ENCODE measurements at places on chromosomes 1 and 21.
A peak's percentile ranks its signal among the peaks of the same experiment; 100 is the strongest.

GRCh38 chr1:226131639-226132038 is 54.9 kb downstream of the ACBD3 start:
- no peak for DNase-seq

- DNase-seq, result no peak
Observed at GRCh38 chr1:204574865-204575163, 58.6 kb downstream of the MDM4 start.

DNA sequence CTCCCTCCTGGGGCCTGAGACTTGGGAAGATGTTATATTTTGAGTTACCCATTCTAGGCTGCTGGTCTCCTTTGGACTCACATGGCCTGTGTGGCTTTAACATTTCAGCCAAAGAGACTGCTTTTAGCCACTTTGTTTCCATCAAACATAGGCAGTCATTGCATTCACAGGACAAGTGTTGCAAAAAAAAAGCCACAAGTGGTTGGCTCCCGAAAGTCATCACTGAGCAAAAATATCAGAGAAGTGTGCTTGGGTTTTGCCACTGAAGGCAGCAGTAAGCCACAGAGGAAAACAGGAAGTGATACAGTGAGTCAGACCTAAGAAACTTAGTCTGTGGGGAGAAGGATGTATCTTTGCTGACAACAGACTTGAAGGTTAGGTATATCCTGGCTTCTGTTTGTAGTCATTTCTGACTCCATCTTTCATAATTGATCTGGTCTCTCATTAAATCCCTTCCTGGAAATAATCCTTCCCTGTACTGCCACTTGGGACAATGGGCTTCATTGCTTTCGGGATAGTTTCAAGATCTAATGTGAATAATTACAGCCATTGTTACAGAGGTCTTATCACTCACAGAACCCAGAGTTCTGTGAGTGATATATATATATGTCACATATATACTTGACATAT is 80.9 kb downstream of the COLGALT2 start:
- DNase-seq, result peak; percentile 15

- DNase-seq, result no peak
Observed at GRCh38 chr1:63688302-63688890, 85.4 kb upstream of the ROR1 start.

DNA sequence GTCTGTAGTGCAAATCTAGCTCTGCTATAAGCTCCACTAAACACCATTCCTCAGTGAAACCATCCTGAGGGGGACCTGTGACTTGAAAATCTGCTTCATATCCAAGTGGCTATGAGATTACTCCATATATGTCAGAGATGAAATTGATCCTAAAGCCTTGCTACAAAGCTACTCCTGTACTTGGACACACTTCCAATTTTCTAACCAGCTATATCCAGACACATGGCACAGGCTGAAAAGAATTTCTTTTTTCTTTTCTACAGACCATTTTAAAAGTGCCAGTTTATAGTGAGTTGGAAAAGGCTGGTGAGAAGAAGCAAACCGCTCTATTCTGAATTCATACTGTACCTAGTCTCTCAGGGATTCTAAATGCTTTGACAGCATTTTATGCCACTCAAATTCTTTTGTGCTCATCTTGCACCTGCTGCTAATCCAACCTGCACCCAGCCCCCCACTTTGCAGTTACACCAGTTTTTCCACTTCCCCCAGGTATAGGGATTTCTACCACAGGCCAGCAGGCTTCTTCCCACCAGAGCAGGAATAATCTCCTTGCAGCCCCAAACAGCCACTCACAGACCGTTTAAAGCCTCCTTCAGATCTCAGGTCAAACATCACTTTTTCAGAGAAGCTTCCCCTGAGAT is 112.5 kb downstream of the RERE start:
- DNase-seq, result no peak

DNA sequence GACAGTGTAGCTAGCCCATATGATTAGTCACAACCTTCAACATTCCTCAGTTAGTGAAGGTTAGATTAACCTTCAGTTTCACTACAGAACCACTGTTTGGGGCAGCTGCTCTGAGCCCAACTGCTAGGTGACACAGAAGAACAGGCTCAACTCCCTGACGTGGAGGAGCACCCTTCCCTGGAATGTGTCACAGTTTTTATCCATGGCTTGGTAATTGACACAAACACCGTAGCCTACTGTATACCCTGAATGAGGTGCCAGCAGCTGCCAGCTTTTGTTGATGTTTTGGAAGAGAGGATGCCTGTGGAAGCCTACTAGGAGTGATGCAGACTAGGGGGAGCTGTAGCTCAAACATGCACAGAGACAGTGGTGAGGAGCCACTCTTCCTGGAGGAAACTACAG is 56.6 kb upstream of the CR2 start:
- peak; percentile 16 for DNase-seq

- no peak for DNase-seq
Observed at GRCh38 chr1:22296701-22297591, 154.0 kb upstream of the WNT4 start.

- DNase-seq, result peak; percentile 87
Observed at GRCh38 chr1:9080705-9081291, 11.4 kb upstream of the SLC2A5 start.

GRCh38 chr1:20051218-20051829 is 18.7 kb upstream of the PLA2G5 start:
- DNase-seq, result no peak

GRCh38 chr1:25707280-25708016 is 90.9 kb downstream of the MAN1C1 start:
- no peak for DNase-seq

DNA sequence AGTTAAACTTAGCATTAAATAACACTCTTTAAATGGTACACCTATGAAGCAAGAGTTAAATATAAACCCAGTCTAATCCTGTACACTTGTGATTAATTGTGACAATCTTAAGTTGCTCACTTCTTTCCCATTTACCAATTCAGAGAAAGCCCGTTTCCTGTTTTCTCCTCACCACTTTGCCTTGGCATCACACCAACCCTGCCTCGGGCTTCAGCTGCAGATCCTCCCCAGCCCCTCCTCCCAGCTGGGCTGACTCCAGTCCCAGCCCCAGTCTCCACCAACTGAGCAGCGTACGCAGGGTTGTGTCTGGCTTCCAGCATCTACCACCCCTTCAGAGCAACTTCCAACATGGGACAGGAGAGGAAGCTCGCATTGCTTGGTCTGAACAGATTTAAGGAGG is 4.1 kb downstream of the PYCR2 start:
- DNase-seq, result peak; percentile 56

- no peak for DNase-seq
Observed at GRCh38 chr21:41570791-41571355, 62.9 kb upstream of the TMPRSS2 start.

- no peak for DNase-seq
Observed at GRCh38 chr21:38311765-38312164, 55.0 kb downstream of the KCNJ15 start.

DNA sequence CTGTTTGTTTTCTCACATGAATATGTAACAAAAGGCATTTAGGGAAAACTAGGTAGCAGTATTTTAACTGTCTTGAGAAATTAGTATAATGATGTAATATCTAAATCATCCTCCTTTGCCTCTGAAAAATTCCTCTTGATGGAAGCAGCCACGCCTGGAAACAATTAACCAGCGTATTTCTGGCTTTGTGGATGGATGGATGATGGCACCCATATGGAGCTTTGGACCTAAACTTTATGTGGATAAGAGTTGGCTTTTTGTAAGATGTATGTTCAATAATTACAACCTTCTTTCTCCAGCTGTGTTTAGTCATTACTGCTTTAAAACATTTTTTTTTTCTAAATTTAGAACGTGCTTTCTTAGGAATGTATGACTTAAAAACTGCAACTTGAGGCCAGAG is 12.7 kb downstream of the CDCA8 start:
- no peak for DNase-seq

- DNase-seq, result no peak
Observed at GRCh38 chr1:45566722-45567121, 16.1 kb downstream of the AKR1A1 start.

GRCh38 chr21:17513214-17514123 is 626 bp downstream of the CXADR start:
- peak; percentile 24 for DNase-seq

GRCh38 chr1:14924455-14925331 is 228.9 kb upstream of the TMEM51 start:
- peak; percentile 50 for DNase-seq

GRCh38 chr1:229156872-229157271 is 114.0 kb upstream of the RAB4A start:
- no peak for DNase-seq

- DNase-seq, result no peak
Observed at GRCh38 chr1:178871551-178872320, 859 bp upstream of the ANGPTL1 start.

- no peak for DNase-seq
Observed at GRCh38 chr1:53198241-53198651, 1.6 kb downstream of the CPT2 start.

DNA sequence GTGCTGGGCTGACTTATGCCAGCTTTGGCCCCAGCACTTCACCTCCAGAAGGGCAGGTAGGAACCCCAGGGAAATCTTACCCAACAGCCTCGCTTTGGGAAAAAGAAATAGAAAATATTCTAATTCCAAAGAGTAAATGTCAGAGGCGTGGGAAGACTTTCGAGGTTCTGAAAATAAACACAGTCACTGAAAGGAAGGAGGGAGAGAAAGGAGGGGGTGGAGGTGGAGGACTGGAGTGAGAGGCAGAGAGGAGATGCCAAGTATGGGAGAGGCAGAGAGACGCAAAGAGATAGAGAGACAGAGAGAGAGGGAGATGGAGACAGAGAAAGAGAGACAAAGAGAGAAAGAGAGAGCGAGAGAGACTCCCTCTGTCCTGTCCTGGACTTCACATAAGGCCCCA is 395.0 kb downstream of the PTPRU start:
- no peak for DNase-seq

DNA sequence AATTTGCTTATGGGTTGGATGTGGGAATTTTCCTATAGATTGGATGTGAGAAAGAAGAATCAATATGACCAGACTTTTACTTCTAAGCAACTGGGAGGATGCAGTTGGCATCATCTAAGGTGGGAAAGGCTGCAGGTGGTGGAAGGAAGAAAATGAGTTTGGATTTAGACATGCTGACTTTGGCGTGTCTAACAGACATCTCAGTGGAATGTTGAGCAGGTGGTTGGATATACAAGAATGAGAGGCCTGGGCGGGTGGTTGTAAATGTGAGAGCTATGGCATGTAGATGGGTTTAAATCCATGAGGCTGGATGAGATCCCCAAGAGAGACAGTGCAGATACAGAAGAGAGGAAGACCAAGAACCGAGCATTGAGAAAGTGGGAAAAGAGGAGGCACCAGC is 10.5 kb downstream of the ADORA1 start:
- DNase-seq, result no peak

DNA sequence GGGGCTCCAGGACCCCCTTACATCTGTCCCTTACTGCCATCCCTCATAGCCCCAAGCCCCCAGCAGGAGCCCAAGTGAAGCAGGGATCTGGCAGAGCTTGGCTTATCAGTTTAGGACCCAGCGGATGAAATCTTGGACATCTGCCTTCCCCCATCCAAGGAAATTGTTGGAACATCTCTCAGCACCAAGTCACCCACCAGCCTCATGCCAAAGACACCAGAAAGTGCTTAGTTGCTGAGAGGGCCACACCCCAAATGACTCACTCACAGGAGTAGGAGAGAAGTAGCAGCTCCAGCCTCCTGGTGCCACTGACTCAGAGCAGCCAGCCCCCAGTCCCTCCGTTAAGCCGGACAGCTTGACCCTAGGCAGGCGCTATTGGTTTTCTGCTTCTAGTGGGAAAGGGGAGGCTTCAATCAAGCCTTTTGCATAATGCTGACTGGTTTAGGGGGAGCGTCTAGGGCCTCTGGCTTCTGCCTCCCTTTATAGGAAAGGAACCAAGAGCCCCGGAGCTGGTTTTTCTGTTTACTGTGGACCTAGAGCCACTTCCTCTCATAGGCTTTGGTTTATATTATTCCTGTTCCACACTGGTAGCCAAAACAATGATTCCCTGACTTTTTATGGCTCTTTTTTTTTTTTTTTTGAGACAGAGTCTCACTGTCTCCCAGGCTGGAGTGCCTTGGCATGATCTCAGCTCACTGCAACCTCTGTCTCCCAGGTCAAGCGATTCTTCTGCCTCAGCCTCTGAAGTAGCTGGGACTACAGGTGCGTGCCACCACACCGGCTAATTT is 114.2 kb upstream of the IPO9 start:
- DNase-seq, result peak; percentile 100

DNA sequence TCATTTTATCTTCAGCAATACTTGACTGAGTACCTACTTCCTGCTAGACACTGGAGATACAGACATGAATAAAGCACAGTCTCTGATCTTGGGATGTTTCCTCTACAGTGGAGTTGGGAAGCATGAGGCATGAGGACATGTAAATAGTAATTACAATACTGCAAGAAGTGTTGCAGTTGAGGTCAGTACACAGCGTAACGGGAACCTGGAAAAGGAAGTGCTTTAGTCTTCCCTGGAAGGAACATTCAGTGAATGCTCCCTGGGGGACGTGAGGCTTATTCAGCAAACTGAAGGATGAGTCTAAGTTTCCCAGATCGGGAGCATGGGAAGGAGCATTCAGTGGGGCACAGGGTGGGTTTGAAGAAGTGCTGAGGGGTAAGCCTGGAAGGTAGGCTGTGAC is 112.4 kb downstream of the PIK3R3 start:
- no peak for DNase-seq

DNA sequence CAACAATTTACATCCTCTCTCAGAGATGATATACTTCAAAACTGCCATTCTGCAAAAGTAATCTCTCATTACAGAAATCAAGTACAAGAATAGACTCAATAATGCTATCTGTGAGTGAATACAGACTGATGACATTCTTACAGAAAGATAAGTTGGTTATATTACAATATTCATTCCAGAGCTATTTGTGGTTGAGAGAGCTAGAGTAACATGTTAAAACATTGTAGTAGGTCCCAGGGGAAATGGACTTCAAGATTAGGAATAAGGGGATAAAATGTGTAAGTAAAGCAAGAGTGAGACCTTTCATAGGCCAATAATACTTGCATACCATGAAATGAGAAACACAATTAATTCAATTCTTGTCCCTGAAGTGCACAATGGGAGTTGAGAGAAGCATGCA is 1.5 kb downstream of the F13B start:
- no peak for DNase-seq

DNA sequence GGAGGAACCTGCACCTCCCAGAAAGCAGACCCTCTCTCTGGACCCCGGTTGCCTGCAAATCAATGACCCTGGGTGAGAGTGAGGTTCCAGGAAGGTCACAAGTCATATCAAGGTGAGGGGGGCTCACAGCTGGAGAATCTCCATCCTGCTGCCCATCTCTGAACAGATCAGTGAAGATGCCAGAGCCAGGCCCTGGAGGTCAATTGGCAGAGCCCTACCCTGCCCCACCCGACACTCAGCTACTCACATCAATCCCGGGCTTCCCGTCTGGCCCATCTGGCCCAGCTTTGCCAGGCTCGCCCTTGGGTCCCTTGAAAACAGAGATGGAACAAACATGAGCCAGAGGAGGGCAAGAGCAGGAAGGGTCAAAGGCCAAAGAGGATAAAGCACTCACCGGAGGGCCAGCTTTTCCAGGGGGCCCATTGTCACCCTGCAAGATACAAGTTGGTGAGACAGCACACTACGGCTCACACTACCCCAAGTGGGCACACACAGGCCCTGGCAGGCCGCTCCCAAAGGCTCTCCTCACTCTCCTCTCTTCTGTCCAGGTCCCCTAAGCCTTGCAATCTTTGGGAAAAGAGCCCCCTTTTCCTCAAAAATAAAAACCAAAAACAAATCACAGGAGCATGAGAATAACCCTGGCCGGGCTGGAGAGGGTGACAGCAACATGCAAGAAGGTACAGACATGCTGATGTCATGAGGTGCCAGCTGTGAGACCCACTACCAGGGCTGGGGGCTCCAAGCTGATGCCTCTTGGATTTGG is 2.9 kb downstream of the COL9A2 start:
- DNase-seq, result no peak

Data from MG63 (cell line).